Activated CD4-positive, alpha-beta T cell treated with anti-CD3 and anti-CD28 coated beads, Interleukin-2, Interleukin-6, amounts not matched to agents 100 ng/mL and 50 ng/mL, durations not matched to agents 16 hours and 8 hours (primary cell): ENCODE measurements at places on chromosomes 12 and 14.

GRCh38 chr14:63867933-63868921 is 15.4 kb downstream of the SYNE2 start:
- DNase-seq, result no peak

DNA sequence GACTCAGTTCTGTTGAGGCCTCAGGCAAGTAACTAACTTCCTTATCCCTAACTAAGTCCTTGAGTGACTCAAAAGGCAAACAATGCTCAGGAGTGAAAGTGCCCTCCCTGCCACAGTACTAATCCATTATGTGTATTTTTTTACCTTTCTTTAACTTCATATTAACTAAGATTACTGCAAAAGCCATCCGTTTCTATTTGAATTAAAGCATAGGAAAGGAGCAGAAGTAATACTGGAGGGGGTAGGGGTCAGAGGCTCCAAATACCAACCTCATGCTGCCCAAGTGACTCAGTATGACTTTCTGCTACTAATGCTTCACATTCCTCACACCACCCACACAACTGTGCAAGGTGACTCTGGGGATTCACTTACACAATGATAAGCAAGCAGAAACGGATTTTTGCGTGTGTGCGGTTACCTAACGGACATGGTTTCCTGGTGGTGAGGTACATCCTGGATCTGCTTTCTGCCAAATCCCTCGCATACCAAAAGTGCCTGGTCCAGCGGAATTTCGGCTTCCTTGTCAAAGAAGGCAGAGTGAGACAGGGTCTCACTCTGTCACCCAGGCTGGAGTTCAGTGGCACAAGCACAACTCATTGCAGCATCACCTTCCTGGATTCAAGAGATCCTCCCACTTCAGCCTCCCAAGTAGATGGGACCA is 25.1 kb downstream of the MOK start:
- DNase-seq, result peak; percentile 20

GRCh38 chr14:59254146-59254910 is 65.9 kb downstream of the DAAM1 start:
- DNase-seq, result no peak

DNA sequence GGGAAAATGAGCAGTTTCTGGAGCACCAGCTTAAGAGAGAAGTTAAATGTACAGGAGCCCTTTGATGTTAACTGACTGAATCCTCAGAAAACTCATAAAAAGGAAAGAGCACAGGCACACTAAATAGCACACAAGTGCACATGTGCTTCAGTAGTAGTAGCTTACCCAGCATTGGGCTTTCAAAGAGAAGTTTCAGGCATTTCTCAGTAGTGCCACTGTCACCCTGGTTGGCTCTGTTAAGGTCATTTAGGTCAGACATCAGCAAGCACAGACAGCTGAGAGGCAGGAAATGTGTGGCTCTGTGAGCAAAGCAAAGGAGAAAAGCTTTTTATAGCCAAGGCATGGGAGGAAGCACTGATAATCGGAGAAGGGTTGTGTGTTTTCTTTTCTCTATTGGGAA is 96.3 kb upstream of the HIF1A start:
- DNase-seq, result peak; percentile 60

- DNase-seq, result no peak
Measured at GRCh38 chr12:108060903-108061302, 68.2 kb upstream of the WSCD2 start.

DNA sequence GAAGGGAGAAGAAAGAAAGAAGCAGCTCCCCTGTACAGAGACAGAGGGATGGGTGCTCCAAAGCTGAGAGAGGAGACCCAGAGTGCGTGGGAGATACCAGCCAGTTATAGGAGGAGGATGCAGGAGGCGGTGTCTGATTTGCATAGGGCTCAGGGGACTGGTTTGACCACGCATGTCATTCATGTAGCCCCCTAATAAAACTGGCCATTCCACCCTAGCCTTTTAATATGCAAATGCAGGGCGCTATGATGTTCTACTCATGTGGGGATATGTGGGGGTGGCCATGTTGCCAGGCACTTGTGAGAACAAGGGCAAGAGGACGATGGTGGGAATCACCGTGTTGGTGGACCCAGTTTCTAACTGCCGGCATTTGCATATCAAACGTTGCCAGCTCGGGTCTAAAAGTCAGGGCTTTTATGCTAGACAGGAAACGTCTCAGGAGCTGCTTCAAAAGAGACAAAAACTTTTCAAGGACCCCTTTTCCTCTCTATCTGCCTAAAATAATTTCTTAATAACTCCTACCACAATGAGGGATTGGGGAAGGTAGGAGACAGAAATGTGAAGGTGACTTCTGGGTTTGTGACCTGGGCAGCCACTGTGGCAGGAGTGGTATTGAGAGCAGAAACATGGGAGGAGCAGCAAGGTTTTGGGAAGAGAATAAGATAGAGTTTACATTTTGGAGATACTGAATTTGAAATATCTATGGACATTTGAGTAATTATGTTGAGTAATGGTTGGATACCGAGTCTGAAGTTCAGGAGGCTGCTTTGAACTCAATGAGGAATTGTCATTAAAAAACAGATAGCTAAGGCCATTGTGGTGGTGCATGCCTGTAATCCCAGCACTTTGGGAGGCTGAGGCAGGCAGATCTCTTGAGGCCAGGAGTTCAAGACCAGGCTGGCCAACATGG is 2.2 kb upstream of the ATXN3 start:
- DNase-seq, result no peak
